ENCODE measurements at places on chromosomes 2 and 18. TPM values are rescaled to one million over a fixed set of nuclear protein-coding genes. Genes with fewer than 3 reads are reported as not detected.

The NAT8 gene
- 1.2 TPM for total RNA-seq

The ASB18 gene
- total RNA-seq = not detected

The TBC1D8 gene
- total RNA-seq = 26.5 TPM

The FBXO15 gene
- total RNA-seq = 0.14 TPM

The DSEL gene
- total RNA-seq = 1.9 TPM

Measured in transverse colon (tissue), 4 donors.